Stimulated activated naive CD4-positive, alpha-beta T cell treated with Interleukin-2 at 50 U/mL for 16 hours (primary cell): ENCODE measurements at places on chromosomes 12 and 14.

DNA sequence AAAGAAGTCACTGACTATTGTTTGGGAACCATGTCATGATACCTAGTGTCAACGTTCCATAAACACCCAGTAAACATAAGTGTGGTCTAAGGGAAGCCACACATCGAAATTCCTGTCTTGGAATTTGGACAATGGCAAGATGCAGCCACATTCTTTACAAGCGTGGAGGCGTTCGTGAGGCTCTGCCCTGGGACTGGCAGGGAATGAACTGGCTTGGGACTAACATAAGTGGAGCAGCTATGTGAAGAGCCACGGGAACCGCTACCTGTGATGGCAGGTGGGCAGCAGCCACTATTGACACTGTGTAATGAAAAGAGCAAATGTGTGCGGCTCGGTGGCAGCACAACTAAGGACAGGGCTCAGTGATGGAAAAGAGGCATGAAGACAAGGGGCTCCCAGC, 10.0 kb upstream of the NRIP2 start:
- DNase-seq: no peak

DNA sequence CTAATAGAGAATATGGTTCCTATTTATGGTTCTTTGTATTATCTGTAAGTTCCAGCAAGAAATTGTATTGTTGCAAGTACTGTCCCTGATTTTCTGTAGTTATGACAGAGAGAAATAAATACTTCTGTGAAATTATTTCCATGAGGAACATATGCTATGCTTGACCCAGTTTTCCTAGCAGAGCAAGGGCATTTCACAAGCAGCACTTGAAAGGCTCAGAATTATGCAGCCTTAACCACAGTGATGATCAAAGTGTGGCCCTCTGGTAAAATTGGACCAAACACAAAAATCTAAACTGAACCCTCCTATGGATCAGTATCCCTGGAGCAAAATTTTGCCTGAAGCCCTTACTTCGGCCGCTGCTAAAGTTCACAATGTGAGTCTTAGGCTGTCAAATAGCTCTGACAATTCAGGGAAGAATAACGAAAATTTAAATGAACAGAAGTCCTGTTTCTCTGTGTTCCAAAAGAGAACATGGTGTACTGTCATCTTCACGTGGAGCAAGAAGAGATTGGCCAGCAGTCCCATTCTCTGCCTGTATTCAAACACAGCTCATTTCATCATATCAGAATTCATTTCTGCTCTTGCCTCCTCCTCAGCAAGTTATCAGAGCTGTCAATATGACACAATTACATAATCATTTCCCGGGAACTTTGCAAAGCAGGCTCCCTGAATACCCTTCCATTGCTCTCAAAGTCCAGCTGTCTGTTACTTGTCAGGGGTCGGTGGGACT, 471.9 kb downstream of the RPS29 start:
- DNase-seq: no peak

DNA sequence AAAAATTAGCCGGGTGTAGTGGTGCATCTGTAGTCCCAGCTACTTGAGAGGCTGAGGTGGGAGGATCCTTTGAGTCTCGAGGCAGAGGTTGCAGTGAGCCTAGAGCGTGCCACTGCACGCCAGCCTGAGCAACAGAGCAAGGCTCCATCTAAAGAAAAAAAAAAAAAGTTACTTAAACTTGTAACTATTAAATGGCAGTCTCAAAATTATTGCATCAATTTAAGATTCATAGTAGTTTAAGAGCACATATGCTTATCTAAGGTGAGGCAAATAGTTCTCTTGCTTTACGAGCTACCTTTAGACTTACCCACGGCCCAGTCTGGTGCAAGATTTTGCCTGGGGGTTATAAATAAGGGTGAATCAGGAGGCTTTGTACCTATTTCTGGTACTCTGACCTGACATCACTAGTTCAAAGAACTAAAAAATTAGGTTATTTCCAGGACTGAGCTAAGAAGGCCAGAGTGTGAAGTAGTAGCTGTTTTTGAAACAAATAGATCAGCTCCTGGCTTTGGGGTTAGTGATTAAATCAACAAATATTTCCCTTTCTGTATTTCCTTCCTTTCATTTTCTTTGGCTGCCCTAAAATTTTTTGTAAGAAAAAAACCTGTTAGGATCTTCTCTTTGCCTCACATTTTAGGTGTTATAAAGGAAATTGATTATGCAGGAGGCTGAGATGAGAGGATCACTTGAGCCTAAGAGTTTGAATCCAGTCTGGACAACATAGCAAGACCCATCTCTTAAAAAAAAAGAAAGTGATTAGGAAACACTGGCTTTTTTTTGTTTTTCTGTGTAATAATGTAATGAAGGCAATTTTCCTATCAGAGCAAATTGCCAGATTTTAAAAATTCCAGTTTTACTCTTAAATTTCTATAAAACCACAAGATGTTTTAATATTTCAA, 3.6 kb downstream of the MGAT2 start:
- DNase-seq: peak; percentile 6

- no peak for DNase-seq
Observed at GRCh38 chr12:49621651-49622500, 1.5 kb upstream of the PRPF40B start.

GRCh38 chr14:24133735-24134134, 2.3 kb upstream of the PSME1 start:
- DNase-seq: no peak

- DNase-seq: no peak
Observed at GRCh38 chr12:10967409-10967808, 19.3 kb downstream of the TAS2R50 start.

GRCh38 chr12:91040096-91040755, 17.6 kb downstream of the KERA start:
- DNase-seq: no peak

- DNase-seq: no peak
Observed at GRCh38 chr14:83828406-83828805, 1701.5 kb upstream of the FLRT2 start.

- no peak for DNase-seq
Observed at GRCh38 chr14:67764496-67764895, 51.9 kb downstream of the ZFYVE26 start.

DNA sequence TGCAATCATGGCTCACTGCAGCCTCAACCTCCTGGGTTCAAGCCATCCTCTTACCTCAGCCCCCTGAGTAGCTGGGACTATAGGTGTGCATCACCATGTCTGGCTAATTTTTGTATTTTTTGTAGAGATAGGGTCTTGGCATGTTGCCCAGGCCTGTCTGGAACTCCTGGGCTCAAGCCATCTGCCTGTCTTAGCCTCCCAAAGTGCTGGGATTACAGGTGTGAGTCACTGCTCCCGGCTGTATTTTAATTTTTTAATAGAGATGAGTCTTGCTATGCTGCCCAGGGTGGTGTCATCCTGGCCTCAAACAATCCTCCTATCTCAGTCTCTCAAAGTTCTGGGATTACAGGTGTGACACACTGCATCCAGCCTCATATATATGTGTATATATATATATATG, 31.7 kb upstream of the GPRC5A start:
- DNase-seq: no peak

DNA sequence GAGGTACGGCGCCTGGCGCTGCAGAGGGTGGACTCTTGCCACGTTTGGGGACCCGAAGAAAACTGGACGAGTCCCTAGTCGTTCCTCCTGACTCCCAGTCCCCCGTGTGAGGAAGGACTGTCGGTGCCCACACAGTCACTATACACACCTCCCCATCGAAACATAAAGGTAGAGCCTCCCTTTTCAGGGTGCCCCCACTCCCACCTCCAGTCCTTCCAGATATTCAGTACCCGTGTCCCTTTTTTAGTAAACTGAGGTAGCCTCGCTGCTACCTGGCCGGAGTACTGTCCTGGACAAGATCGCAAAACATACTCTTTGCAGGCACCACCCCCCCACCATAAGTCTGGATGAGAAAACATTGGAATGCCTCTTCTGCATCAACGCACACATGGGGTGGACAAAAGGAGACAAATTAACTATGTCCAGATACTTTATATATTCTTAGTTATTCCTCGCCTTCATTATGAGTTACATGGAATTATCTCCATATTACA, 610 bp upstream of the KMT2D start:
- DNase-seq: no peak
